Activated CD4-positive, alpha-beta T cell treated with anti-CD3 and anti-CD28 coated beads, Interleukin-2, amount 10 ng/mL, durations not matched to agents 24 days and 14 days (primary cell): ENCODE measurements at places on chromosomes 12 and 14.

DNA sequence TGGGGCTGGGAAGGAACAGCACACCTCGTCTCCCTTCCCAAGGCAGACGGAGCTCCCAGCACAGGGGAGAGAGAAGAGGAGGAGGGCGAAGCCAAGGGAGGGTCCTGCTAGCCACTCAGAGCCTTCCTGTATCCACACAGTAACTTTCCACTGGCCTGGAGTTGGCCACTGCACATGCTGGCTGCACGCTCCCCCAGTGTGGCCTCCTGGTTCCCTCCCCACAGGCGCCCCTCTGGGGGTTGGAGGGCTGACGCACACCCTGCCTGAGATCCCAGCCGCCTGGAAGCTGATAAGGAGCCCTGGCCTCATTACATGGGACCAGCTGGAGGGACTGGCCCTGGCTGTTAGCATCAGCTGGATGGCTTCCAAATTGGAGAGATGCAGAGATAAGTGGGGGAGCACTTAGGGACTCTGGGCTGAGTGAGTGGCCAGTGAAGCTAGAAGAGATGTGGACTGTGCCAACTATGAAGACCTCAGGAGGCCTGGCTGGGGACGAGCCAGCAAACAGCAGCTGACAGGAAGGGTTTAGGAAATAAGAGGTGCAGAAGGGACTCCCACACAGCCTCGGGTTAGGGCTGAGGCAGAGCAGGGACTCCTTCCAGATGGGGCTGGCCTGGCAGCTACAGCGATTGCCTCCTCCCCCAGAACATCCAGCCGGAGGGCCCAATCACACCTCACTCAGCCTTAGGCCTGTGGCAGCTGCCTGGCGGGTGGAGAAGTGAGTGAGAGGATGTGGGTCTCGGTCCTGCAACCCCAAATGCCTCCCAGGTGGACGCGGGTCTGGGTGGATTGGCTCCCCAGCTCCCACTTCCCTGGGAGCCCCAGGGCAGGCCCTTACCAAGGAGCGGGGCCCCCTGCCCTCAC, 26.3 kb upstream of the BCDIN3D start:
- no peaks in the 10 kb centered on the region for H3K4me1 ChIP-seq
- peaks cover 9% of the 10 kb centered on the region for H3K27me3 ChIP-seq
- DNase-seq: no peak
- no peak overlapping the region for H3K4me3 ChIP-seq
- H3K36me3 ChIP-seq: no peaks in the 10 kb centered on the region

DNA sequence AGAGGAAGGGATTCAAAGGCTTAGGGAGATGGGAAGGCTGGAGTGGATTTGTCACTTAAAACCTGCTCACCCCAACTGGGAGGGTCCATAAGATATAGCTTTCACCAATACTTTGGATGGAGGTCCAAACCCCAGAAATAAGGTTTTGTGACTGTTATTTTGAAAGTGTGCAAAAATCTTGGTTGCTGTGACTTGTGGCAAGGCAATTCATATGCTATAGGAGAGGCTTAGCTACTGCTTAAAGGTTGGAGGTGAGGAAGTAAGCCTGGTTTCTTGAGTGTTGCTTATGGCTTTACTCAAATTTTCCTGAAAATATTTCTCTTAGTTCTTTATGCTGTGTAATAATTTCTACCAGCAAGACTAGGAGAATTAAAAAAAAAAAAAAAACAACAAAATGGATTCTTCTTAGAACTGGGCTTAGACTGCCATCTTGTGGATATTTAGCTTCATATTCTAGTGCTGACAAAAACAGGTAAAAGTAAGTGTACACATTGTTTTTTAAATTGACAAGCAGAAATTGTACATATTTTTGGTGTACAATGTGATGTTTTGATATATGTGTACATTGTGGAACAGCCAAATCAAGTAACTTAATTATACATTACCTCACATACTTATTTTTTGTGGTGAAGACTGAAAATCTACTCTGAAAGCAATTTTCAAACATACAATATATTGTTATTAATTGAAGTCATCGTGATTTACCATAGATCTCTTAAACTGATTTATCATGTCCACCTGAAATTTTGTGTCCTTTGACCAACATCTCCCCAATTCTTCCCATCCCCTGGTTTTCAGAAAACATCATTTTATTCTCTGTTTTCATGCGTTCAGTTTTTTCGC, 23.0 kb downstream of the PDE6H start:
- peaks cover 24% of the 10 kb centered on the region for H3K27me3 ChIP-seq
- no peak overlapping the region for H3K4me3 ChIP-seq
- peaks cover 20% of the 10 kb centered on the region for H3K4me1 ChIP-seq
- peak; percentile 64 for DNase-seq
- H3K27ac ChIP-seq: no peak overlapping the region

DNA sequence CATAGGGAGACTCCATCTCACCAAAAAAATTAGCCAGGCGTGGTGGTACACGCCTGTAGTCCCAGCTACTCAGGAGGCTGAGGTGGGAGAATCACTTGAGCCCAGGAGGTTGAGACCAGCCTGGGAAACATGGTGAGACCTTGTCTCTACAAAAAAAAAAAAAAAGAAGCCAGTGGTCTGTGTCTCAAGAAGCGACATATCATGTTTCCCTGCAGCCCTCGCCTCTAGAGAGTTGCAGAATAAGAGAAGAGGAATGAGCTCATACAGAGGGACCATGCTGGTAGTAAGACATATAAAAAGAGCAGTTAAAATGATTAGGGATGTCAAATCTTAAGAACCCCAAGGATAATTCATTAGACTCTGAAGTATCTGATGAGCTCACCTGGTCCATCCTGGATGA, 39.4 kb upstream of the BICDL1 start:
- no peak for DNase-seq
- H3K27me3 ChIP-seq: peaks cover 6% of the 10 kb centered on the region
- no peak overlapping the region for H3K4me3 ChIP-seq
- H3K36me3 ChIP-seq: no peaks in the 10 kb centered on the region

DNA sequence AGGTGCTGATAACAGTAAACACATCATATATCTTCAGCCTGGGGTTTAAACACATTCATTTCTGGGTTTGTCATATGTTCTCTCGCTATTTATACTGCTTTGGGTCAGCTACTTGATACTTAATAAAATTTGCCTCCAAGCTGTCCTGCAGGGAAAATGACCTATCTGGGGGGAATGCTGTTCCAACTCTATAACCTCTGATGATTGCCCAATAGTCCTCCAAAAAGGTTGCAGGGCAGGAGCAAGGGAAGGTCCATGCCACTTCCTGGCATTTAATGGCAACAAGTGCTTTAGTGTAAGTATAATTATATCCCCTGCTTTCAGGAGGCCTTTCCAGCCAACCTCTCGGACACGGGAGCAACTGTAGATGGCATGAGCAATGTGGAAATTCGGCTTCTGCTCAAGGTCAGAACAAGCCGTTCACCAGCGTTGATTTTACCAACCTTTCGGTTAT, 198.0 kb upstream of the EEA1 start:
- DNase-seq: no peak
- H3K4me3 ChIP-seq: no peak overlapping the region
- H3K27me3 ChIP-seq: no peaks in the 10 kb centered on the region
- H3K4me1 ChIP-seq: no peaks in the 10 kb centered on the region
- H3K27ac ChIP-seq: no peak overlapping the region
- H3K36me3 ChIP-seq: no peaks in the 10 kb centered on the region

DNA sequence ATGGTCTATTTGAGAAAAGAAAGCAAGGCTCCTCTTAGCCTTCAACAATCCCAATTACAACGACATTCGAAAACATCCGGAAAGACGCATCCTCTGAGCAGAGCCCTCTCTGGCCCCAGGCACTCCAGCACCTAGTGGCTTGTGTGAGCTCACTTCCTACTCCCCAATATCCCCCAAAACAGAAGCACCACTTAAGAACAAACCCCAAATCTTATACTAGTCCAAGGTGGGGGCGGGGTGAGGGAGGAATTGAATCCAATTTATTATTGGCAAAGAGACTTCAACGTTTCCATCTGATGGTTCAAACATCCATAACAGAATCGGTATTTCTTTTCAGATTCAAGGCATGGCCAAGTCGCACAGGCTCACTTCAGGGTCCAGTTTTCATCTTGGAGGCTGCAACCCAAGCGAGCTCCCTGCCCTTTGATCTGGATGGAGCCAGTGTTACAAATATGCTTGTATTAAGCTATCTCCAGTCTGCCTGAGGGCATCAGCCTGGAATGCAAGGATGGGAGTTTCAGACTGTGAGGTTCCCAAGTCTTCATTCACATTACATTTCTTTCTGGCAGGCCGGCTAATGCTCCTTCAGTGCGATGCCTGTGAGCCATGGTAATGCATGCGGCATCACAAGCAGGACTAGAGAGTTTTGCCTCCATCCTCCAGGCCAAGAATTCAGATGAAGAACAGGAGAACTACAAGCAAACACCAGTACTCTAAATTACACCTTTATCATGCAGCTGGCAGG, 132.5 kb upstream of the FOXN3 start:
- H3K4me1 ChIP-seq: peaks cover 21% of the 10 kb centered on the region
- no peak for DNase-seq
- H3K4me3 ChIP-seq: no peak overlapping the region
- H3K27ac ChIP-seq: peak overlapping the region; percentile 48
- H3K36me3 ChIP-seq: peaks cover 20% of the 10 kb centered on the region

DNA sequence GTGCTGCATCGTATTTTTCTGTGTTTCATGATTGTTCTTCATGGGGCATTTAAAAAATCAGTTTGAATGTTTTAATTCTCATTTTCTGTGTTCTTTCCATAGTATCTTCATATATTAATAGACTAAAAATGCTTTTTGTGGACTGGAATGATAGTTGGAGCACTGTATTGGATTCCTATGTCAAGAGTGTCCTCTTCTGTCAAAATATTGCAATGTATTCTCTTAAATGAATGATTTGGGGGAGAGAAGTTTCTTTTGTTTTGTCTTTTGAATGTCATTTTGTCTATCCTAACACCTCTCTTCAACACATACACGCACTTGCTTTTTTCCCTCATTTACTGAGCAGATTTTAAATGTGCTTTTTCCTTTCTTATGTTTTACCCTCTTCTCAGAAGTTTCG, 4.7 kb upstream of the EIF2S3B start:
- DNase-seq: no peak
- H3K36me3 ChIP-seq: no peaks in the 10 kb centered on the region
- H3K27ac ChIP-seq: no peak overlapping the region
- no peak overlapping the region for H3K4me3 ChIP-seq
- H3K4me1 ChIP-seq: peaks cover 3% of the 10 kb centered on the region
- H3K27me3 ChIP-seq: peaks cover 19% of the 10 kb centered on the region

- peak overlapping the region; percentile 25 for H3K27ac ChIP-seq
- H3K36me3 ChIP-seq: peaks cover 8% of the 10 kb centered on the region
- no peak for DNase-seq
- no peak overlapping the region for H3K4me3 ChIP-seq
- H3K4me1 ChIP-seq: peaks cover 53% of the 10 kb centered on the region
Observed at GRCh38 chr12:120237360-120238171, 28.0 kb downstream of the PXN start.

- H3K27me3 ChIP-seq: peaks cover 2% of the 10 kb centered on the region
- H3K36me3 ChIP-seq: no peaks in the 10 kb centered on the region
- no peaks in the 10 kb centered on the region for H3K4me1 ChIP-seq
- DNase-seq: no peak
Observed at GRCh38 chr14:24883576-24883975, 166.4 kb downstream of the STXBP6 start.

DNA sequence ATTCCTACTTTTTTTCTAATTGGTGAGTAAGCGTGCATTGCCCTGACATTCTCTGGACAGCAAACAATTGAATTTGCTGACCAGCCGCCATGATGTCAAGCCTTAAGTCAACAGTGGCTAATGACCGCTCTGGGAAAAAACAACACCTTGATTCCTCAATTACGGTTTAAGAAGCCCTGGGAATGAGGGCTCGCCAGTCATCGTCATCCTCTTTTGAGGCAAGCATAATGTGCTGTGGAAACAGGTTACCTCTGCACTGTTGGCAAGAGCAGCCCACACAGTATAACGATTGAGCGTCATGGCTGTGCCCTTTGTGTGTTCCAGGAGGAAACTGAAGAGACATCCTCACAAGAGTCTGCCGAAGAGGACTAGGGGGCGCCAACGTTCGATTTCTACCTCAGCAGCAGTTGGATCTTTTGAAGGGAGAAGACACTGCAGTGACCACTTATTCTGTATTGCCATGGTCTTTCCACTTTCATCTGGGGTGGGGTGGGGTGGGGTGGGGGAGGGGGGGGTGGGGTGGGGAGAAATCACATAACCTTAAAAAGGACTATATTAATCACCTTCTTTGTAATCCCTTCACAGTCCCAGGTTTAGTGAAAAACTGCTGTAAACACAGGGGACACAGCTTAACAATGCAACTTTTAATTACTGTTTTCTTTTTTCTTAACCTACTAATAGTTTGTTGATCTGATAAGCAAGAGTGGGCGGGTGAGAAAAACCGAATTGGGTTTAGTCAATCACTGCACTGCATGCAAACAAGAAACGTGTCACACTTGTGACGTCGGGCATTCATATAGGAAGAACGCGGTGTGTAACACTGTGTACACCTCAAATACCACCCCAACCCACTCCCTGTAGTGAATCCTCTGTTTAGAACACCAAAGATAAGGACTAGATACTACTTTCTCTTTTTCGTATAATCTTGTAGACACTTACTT, 138.9 kb downstream of the HMGA2 start:
- H3K36me3 ChIP-seq: no peaks in the 10 kb centered on the region
- no peak for DNase-seq
- no peak overlapping the region for H3K27ac ChIP-seq
- no peak overlapping the region for H3K4me3 ChIP-seq

GRCh38 chr14:64196814-64197411, 97.3 kb downstream of the ESR2 start:
- peaks cover 27% of the 10 kb centered on the region for H3K4me1 ChIP-seq
- DNase-seq: peak; percentile 69
- peaks cover 31% of the 10 kb centered on the region for H3K36me3 ChIP-seq
- peak overlapping the region; percentile 73 for H3K4me3 ChIP-seq

DNA sequence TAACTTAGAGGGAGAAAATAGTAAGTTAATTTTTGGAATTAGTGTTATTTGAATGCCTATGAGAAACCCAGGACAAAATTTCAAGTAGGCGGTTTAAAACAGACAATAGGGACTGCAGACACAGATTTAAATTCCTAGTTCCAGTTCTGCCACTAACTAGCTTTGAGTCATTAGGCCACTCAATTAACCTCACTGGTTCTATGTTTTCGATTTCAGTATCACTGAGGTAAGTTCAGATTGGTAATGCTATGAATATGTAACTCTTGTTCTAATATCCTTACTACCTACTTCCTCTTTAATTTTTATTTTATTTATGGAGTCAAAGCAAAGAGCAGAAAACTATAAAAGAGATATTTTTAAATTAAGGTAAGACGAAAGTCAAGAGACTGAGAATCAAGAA, 52.6 kb downstream of the GALC start:
- no peak for DNase-seq
- H3K36me3 ChIP-seq: peaks cover 15% of the 10 kb centered on the region
- no peak overlapping the region for H3K27ac ChIP-seq
- H3K4me1 ChIP-seq: peaks cover 3% of the 10 kb centered on the region

- H3K4me1 ChIP-seq: peaks cover 38% of the 10 kb centered on the region
- H3K36me3 ChIP-seq: no peaks in the 10 kb centered on the region
- no peak overlapping the region for H3K4me3 ChIP-seq
Observed at GRCh38 chr12:12997156-12997555, 2.9 kb downstream of the HEBP1 start.

- H3K27ac ChIP-seq: no peak overlapping the region
- H3K36me3 ChIP-seq: no peaks in the 10 kb centered on the region
- H3K4me1 ChIP-seq: no peaks in the 10 kb centered on the region
- no peak overlapping the region for H3K4me3 ChIP-seq
- no peaks in the 10 kb centered on the region for H3K27me3 ChIP-seq
- no peak for DNase-seq
Observed at GRCh38 chr14:44462381-44462780, 44.7 kb downstream of the FSCB start.

GRCh38 chr14:89773644-89774316, 180.8 kb downstream of the EFCAB11 start:
- H3K36me3 ChIP-seq: no peaks in the 10 kb centered on the region
- peak overlapping the region; percentile 60 for H3K4me3 ChIP-seq
- H3K4me1 ChIP-seq: peaks cover 19% of the 10 kb centered on the region
- no peak overlapping the region for H3K27ac ChIP-seq
- peak; percentile 84 for DNase-seq
